ENCODE measurements at places on chromosomes 6 and 20.

- no peak for DNase-seq
These were observed 103.5 kb downstream of the MAP7 start for GRCh38 chr6:136446579-136447187.

DNA sequence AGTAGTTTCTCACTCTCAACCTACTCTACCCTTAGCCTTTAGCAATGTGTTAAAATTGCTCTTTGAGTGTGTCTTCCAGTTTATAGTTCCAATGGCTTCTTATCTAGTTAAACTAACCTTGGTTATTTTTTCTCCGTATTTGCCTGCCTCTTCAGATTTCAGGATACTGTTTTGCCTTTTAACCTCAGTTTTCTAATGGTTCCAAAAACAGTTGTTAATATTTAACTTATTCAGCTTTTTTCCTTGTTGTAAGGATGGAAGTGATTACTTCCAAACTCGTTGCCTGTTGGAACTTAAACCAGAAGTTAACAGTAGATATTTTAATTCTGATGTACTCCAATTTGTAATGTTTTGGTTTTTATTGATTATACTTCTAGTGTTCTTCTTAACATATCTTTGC, 1574.9 kb downstream of the HACE1 start:
- DNase-seq = no peak

DNA sequence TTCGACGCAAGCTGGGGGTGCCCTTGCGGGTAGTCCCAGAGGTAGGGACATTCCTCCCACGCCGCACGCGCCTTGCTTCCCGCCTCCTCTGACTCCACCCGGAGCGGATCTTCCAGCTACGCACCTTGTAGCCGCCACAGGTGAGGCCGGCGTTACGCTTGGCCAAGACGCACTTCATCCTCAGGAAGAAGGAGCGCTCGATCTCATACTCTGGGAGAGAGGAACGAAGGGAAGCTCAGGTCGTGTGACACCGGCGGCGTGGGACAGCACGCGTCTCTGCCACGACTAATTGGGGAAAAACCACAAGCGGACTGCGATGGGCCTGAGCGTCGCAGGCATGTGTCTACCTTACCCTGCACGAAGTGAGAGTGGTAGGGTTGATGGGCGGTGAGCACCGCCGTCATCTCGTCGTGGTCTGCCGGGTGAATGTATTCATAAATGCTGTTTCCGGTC, 15.5 kb downstream of the SIM1 start:
- DNase-seq = no peak

- no peak for DNase-seq
These were observed 73.2 kb upstream of the JAG1 start for GRCh38 chr20:10747019-10747418.

DNA sequence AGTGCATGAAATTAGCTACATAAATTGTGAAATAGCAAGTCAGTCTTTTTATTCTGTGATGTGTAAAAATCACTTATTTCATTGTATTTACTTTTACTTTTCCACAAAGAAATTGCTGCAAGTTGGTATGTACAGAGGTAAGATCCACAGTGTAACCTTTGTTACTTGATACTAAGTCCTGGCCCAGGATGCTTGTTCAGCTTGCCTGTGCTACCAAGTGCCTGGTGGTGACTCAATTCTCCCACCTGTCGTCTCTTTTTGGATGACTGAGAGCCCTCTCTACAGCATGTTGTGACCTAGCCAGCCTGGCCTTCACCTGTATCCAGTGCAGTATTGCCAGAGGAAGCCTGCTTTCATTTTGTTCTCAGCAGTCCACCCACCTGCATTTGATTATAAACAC, 54.9 kb downstream of the ANKRD6 start:
- no peak for DNase-seq

DNA sequence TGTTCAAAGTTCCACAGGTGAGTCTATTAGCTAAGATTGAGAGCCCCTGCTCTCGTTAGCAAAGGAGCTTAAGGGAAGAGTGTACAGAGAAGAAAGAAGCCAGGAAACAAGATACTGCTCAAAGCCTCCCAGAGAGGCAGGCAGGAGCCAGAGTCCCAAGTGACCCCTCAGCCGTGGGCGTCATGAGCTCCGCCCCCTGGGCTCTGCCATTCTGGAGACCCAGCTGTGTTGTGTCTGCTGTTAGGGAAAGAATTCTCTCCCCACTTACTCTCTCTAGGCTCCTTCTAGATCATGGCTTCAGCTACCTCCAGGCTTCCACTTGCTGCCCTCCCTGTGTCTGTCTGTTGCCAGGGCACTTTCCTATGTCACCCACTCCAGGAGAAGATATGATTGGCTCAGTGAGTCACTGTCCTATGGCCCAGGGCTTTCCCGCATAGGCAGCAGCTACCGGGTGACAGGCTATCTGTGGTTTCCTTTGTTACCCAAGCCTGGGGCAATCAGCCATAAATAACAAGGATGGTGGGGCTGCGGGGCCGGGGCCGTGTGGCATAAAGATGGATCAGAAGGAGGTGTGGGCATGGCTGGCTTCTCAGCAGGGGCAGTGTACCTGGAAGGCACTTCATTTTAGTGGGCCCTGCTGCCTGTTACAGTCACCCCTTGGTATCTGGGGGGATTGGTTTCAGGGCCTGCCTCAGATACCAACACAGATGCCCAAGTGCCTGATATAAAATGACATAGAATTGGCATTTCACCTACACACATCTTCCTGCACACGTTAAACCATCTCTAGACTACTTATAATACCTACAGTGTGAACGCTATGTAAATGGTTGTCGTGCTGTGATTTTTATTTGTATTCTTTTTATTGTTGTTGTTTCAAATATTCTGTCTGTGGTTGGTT, 118.9 kb downstream of the ARMC2 start:
- no peak for DNase-seq

GRCh38 chr6:18413381-18413780, 26.2 kb downstream of the RNF144B start:
- no peak for DNase-seq

- DNase-seq = no peak
These were observed 7.6 kb downstream of the NOTCH4 start for GRCh38 chr6:32216285-32216684.

GRCh38 chr6:36120979-36121786, 9.1 kb upstream of the MAPK13 start:
- DNase-seq = no peak

GRCh38 chr20:19415786-19416185, 203.3 kb downstream of the SLC24A3 start:
- no peak for DNase-seq

DNA sequence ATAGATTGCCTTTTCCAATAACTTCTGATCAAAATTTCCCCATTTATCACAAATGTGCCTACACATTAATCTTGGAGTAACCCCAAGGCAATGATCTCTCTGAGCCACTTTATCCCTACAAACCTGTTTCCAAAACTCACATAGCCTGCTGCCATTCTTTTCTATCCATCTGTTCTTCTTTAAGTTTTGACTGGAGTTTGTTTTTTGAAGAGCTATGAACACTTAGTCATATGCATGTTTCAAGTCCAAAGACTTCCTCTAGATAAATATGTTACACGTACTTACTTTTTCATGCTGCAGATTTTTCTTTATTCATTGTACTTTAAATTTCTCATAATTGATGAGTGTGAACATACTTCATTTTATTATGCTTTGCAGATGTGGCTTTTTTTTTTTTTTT, 488.9 kb upstream of the CITED2 start:
- DNase-seq = no peak

GRCh38 chr6:72703093-72703492, 81.2 kb downstream of the KCNQ5 start:
- no peak for DNase-seq

DNA sequence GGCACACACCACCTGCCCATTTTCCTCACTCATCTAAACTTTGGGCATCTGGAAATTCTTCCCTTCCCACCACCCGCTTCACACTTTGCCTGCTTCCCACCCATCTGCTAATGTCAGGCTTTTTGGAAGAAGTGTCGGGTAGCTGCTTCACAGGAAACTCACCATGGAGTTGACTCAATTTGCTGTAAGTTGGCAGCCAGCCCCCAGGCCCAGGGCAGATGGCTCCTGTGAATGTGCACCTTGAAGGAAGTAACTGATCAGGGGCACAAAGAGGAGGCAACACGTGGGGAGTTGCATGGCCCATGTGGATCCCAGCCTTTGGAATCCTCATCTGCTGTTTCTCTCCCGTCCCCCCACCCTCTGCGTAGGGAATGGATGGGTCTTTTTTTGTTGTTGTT, 87.3 kb downstream of the PPP1R14C start:
- DNase-seq = no peak

- no peak for DNase-seq
These were observed 16.2 kb downstream of the TREML2 start for GRCh38 chr6:41184761-41185160.

DNA sequence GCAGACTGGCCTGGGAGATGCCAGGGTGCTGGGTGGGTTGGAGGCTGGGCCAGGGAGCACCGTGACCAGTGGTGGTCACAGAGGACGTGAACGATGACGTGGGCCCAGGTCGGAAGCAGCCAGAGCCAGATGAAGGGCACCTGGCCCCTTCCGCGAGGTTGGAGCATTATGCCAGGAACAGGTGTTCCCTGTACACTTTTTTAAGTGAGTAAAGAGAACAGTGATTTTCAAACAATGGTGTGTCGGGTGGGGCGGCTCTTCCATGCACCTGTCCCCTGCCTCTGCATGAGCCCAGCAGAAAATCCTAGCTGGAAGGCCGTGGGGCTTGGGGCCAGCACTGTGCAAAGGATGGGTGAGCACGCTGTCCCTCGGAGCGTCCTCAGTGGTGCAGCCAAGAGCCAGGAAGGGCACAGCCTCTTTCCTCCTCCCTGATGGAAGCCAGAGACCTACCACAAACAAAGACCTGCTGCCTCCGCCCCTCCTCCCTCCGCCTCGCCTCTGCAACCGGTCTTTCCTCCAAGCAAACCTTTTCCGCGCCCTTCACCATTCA, 350.5 kb downstream of the ZFAND3 start:
- no peak for DNase-seq

All from stimulated activated CD8-positive, alpha-beta memory T cell treated with anti-CD3 and anti-CD28 coated beads, Interleukin-7, amount 100 ng/mL, for 4 hours (primary cell).